ENCODE measurements at places on chromosomes 16 and 17. TPM values are rescaled to one million over a fixed set of nuclear protein-coding genes. Genes with fewer than 3 reads are reported as not detected.

DNA sequence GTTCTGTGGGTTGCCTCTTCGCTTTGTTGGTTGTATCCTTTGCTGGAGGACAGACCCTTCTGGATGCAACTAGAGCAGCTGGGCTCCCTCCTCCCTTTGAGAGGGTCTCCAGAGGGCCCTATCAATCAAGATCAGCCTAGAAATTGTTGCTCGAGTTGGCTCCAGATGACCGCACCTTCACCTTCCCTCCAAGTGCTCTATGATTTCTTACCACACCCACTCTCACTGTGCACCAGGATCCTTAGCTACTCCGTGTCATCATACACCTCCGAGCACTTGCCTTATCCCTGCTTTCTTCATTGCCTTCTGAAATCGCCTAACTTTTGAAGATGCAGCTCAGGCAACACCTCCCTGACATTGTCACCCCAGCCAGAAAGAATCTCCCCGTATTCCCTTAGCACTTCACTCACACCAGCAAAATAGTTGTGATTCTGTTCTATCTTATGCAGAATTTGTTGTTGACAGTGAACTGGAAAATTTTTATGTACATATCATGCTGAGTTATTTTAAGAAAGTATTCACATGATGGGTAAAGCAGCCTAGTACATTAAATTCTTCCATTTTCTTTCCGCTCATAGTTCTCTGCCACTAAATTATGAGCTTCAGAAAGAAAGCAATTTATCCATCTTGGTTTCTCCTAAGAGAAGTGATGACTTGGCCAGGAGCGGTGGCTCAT lies 52.9 kb downstream of the ABAT start:
- DNase-seq, result no peak

The TMEM100 gene
- total RNA-seq, result 0.36 TPM

- no peak for DNase-seq
Observed at GRCh38 chr16:85631230-85631629, 18.1 kb downstream of the GSE1 start.

The CMTM2 gene
- total RNA-seq, result not detected

GRCh38 chr17:57279432-57279831 lies 23.1 kb downstream of the MSI2 start:
- peak; percentile 8 for DNase-seq

DNA sequence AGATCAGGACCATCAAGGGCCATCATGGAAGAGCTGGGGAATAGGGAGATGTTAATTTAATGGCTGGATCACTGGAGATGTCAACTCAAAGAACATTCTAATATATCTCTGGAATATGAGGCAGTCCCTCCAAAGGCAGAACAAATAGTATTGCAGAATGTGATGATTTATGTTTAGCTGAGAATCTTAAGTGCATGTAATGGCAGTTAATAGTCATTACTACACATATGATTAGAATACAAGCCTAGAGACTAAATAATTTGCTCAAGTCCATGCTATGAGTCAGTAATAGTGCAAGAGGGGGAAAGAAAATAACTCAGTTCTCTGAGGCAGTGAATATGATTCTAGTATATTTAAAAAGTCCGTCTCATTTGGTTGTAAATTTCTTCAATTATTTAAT lies 32.3 kb downstream of the SNTB2 start:
- DNase-seq, result no peak

- DNase-seq, result no peak
Observed at GRCh38 chr16:7791028-7791590, 458.5 kb downstream of the RBFOX1 start.

DNA sequence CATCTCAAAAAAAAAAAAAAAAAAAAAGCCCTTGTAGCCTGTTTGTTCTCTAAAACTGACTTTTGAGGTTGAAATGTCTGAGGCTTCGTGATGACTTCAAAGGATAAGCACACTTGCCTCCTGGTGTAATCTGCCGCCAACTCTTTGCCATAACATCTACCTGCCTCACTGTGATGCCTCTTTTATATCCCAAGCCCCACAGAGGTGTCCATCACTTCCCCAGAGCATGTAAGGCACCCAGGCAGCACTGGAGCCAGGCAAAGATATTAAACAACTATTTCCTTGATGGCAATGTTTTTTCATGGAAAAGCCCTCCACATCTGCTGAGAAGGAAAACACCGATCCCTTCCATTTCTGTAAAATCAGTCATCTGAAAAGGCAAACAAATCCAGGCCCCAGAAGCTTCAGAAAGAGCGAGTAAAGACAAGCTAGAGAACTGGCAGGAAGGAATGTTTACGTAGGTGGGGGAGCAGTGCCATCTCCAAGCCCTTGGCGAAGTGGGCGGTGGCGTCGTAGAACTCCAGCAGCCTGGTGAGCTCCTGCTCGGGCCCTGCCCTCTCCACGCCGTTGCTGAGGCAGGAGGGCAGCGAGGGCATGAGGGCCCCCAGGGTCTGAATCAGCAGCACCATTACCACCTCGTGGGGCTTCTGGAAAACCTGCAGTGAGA lies 28.6 kb downstream of the COG7 start:
- DNase-seq, result peak; percentile 33

The RAB26 gene
- total RNA-seq, result 1.1 TPM

- DNase-seq, result no peak
Observed at GRCh38 chr17:49993423-49994060, 1.5 kb downstream of the DLX3 start.

DNA sequence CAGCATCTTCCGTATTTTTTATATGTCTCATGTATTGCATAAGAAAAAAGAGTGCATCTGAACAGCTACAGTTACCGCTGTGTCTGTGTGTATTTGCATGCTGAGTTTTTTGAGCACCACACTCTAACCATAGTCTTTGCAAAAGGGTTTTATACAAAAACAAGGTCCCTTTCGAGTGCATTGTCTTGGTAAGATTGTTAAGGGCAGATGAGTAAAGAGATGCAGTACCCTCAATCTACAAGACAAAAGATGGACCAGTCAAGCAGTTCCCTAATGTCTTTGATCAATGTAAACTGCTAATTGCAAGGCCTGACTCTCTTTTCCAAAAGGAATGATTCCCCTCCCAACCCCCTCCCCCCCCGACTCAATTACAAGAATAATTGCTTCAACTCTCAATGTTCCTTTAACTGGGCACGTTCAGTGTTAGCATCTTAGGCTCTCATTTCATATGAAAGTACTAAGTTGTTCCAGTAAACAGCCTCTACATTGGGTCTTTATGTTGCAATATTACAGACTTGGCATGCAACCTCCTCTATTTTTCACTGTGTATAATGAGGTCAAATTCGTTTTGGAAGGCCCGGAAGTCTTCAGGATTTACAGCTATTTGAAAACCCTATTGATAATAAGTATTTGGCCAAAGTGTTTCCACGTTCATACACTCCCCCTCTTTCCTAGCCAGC lies 471.4 kb upstream of the RBFOX1 start:
- DNase-seq, result no peak

- DNase-seq, result no peak
Observed at GRCh38 chr17:56558088-56558487, 35.4 kb upstream of the NOG start.

GRCh38 chr16:17633181-17633951 lies 162.6 kb upstream of the XYLT1 start:
- no peak for DNase-seq

GRCh38 chr16:87729266-87729954 lies 36.4 kb downstream of the KLHDC4 start:
- no peak for DNase-seq

DNA sequence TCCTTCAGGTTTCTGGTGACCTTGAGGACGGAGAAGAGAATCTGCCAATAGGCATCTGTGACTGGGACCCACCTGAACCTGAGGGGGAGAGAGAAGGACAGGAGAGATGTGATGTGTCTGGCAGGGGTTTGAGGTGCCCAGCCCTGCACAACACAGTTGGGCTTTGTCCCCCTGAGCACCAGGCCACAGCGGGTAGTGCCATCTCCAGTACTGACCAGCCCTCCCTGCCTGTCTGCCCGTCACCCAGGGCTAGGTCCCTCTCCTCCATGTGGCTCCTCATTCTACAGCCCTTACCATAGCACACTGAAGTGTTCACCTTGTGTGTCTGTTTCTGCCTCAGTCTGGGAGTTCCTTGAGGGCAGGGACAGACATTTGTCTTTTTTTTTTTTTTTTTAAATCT lies 30.8 kb downstream of the NLRP1 start:
- no peak for DNase-seq

GRCh38 chr17:80827646-80828643 lies 163.7 kb upstream of the CHMP6 start:
- DNase-seq, result peak; percentile 50

DNA sequence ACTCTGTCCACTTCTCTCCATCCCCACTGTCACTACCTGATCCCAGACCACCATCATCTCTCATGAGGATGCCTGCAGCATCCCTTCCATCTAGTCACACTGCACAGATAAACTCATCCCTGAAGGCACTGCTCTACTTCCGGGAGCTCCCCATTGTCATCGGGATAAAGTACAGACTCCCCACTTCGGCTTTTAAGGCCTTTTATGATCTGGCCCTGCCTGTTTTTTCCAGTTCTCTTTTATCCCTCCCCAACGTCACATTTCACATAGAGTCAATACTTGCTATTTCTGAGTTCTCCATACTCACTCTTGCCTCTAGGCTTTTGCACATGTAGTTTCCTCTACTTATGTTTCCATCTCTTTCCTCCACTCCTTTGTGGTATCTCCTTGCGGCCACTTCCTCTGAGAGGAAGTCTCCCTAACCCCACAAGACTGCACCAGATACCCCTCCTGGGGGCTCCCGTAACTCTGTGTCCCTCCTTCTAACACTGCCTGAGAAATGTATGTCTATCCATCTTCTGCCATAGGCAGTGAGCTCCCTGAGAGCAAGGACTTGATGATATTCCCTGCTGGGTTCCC lies 66.9 kb downstream of the COPRS start:
- no peak for DNase-seq

DNA sequence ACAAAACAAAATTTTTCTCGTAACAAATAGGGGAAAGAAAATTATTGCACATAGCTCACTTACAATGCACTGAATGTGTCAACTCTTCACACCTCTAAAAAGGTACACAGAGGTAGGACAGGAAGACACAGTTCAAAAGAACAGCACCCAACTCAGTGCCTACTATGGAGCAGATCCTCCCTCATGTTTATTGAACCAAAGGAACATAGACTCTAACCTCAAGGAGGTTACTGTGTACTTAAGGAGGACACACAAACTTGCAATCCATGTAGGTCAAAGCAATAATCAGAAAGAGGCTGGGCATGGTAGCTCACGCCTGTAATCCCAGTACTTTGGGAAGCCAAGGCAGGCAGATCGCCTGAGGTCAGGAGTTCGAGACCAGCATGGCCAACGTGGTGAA lies 50.3 kb downstream of the SLC39A11 start:
- no peak for DNase-seq

DNA sequence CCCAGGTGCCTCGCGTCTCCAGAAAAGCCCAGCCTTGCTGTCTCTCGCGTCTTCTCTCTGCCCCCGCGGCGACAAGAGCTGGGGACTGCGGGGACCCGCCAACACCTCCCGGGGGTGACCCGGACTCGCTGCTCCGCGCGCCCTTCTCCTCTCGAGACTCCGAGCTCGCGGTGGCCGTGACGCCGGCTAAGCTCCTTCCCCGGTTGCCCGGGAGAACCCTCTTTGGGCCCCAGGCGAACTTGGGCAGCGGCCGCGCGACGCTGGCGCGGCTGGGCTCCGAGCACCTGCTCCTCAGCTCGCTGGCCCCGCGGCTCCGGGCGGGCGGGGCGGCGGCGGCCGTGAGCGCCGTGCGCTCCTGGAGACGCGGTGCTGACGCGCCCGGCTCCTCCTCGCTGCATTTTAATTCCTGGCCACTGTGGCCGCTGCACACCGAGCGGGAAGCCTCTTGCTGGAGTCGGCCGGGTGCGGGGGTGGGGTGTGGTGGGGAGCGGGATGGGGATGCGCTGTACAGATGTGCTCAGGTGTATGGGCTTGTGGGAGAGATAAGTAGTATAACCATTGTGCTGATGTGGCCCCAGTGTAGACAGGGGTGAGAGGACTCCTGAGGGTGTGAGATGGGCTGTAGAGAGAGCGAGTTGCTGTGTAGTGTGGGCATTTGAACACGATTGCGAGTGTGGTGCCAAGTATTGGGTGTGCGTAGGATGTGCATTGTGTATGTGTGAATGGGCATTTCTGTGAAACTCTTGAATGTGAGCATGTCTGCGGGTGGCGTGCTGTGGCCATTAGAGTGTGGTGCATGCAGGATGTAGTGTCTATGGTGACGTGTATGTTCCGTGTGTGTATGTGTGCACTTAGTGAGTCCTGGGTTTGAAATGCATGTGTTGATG lies at the start of gene ASIC2:
TSS of gene ASIC2 (minus strand) at position 315 of the 887 bp plus-strand sequence.
- DNase-seq, result peak; percentile 4

- DNase-seq, result peak; percentile 11
Observed at GRCh38 chr17:79192503-79193351, 118.1 kb downstream of the ENGASE start.

GRCh38 chr17:77245162-77245926 lies 104.6 kb downstream of the SEC14L1 start:
- no peak for DNase-seq

DNA sequence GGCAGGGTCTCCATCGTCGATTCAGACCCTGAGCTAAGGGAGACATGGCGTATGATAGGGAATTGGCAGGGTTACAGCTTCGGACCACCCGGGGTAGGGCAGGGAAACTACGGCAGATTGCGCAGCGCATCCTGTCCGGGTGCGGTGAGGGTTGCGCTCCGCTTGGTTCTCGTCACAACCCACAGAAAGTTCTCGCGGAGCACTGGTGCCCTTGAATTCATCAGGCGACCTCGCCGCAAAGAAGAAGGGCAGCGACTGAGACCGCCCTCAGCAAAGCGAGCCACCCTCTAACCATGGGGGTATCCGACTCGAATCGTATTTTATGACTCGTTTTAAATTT lies 1.2 kb downstream of the HS3ST3B1 start:
- peak; percentile 48 for DNase-seq

The HSPB9 gene
- total RNA-seq, result not detected

DNA sequence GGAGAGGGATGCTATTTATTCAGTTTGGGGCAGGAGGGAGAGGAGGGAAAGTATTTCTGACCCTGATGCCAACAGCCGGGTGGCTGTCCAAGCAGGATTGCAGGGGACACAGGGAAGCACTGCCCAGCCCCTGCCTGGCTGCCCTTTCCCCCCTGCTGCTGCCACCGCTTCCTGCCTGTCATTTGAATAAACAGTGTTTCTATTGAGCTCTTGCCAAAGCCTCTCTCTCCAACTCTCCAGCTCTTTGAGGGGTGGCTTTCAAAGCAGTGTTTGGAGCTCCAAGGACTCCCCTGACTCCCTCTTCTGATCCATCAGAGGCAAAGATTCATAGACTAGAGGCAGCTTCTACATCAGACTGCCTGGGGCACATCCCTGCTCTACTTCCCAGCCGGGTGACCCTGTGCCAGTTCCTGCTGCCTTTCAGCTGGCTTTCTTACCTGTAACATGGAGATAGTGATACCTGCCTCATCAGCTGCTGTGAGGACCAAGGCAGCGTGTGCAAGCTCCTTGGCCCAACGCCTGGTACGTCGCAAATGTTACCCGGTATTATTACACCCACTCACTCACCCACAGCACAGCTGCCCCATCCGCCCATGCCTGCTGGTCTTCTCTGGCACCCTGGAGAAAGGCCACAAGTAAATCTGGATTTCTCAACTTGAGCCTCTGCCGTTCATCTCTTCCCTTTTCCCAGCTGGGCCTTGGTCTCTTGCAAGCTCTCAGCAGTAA lies 9.5 kb downstream of the PROCA1 start:
- DNase-seq, result no peak

Measured in IMR-90 (cell line).